AG08396 (cell line): ENCODE measurements at places on chromosomes 5 and 9.

DNA sequence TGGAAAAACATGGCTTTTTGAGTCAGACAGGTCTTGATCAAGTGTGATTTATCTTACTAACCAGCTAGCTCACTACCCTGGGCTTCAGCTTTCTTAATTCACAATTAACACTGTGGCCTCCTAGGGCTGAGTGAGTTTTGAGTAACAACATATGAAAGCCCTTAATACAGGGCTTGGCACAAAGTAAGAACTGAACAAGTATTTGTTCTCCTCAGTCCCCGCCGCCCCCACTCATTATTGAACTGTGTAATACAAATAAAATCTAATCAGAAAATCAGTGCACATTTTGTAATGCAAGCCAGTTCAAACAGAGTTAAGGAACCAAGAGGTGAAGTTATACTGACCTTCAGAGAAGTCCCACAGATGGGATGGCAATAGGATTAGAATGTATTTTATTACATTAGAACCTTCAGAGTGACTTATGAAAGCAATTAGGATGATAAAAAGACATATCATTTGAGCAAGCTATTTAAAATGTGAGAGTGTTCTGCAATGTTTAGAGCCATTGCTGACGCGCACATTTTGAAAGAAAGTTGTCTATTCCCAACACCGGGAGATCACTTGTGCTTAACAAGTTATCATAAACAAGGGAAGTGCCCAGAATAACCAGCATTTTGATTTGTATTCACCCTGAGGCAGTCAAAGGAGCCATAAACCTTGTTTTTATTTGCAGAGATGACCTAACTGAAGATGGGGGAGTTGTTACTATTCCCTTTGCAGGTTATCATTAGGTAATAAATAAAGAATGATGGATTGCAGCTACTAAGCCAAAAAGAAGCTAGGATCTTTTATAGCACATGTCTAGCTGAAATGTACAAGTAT lies 19.4 kb downstream of the ADAMTS16 start:
- DNase-seq = no peak

DNA sequence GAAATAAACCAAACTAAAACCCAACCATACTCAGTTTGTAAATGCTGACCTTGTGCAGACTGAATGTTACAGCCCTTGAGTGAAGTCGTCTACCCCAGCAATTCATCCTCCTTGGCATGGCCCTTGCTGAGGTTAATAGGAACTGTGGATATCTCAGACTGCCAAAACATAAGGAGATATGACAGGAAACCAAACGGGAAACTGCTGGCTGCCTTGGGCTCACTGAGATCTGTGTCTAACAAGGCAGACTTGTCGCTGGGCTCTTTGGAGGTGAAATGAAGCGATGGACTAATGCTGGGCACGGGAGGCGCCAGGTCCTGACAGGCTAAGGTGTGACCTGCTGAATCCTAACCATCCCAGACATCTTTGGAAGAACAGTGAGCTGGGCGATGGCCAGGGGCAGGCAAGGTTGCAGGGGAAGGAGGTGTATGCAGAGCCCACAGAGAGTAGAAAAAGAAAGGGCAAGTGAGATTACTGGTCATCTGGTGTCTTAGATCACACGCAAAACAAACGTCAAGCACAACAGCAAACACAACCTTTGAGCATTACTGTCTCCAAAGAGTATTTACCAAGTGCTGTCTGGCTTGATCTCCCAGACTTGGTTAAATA lies 44.6 kb upstream of the ALDH1A1 start:
- DNase-seq = no peak

DNA sequence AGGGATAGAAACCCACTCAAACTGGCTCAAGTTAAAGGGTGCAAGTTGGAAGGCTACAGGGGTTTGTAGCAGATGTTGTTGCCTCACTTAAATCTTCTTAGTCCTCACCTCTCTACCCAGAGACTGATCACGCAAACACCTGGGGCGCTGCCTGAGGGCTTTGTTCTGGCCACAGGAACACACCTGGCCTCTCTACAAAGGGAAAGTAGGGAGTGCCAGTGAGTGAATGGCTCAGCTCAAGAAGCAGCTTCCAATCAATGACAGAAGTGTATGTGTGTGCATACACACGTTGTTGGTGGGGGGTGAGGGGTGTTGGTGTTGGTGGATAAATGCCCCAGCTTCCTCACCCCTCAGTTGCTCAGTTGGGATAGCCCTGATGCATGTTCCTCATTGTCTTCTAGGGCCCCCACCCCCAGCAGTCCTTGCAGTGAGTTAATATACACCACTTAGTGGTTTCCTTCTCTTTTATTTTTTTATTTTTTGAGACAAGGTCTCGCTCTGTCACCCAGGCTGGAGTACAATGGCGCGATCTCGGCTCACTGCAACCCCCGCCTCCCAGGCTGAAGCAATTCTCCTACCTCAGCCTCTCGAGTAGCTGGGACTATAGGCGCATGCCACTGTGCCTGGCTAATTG lies 30.6 kb upstream of the CTNNA1 start:
- no peak for DNase-seq

- no peak for DNase-seq
Observed at GRCh38 chr5:14199902-14200301, 56.8 kb downstream of the TRIO start.
